HT-29 (cell line): ENCODE measurements at places on chromosomes 2 and 18.

GRCh38 chr18:62928326-62928725 lies 213.0 kb downstream of the PHLPP1 start:
- no peak for DNase-seq

GRCh38 chr2:7619203-7619970 lies 702.2 kb downstream of the RNF144A start:
- DNase-seq = no peak

DNA sequence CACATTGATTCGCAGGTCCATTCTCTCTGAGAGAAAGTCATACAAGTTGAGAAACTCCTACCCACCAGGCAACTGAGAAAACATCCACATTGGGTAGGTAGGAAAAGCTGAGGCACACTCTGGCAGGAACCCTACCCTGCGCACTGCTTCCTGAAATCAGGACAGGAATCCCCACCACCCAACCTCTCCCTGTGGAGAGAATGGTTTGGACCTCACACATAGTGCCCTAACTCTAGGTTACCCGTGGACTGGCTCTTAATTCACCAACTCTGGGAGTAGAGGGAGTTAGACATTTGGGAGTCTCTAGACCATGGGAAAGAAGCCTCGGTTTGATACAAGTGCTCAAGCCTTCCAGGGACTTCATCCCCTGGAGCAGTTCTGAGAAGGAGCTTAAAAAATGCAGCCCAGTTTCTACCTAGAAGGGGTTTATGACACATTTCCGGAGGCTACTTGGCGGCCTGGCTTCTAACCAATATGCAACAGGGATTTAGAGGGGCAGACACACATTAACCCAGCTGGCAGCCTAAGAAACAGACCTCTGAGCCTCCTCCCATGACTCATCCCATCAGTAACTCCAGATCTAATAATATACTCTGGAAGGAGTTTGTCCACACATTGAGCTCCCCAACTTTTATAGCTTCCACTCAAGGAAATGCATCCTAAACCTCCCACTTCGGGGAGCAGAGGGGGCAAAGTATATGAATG lies 136.7 kb downstream of the EML6 start:
- DNase-seq = peak; percentile 39

DNA sequence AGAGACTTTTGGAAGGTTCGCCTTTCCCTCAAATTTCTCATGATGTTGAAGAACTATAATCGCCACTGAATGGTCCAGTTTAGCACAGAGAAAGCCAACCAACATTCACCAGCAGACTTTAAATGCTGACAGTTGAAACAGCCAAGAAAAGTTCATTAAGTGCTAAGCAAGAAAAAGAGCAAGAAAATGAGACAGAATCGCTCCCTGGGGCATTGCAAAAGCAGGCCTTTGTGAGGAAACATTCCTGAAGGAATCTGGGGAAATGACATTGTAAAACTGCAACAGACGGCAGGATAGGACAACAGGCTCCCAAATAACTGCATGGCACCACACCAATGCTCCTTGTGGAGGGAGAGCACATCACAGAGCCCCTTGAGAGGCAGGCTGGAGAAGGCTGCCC lies 269.3 kb upstream of the ID2 start:
- DNase-seq = no peak

DNA sequence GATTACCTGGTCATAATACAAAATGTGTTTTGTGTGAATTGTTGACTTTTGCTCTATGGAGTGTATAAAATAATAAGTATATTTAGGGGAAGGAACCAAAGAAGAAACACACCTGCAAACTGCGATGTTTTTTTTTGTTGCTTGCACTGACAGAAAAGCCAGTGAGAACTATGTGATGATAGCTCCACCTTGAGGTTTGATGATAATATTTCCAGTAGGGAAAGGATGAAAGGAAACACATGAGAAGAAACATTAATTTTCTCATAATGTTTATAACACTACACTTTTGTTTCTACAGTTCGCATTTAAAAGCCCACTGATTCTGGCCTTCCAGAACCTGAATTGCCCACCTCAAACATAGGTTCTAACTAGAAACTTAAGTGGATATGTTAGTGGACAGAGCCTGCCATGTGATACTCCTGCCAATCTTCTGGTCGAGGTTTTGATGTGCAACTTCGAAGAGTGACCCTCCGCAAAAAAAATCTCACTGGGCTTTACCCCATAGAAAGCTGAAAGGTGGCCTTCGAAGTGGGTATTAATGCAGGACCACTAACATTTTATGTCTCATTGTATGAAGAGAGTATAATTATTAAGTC lies 476.4 kb upstream of the SPHKAP start:
- peak; percentile 53 for DNase-seq
